ENCODE measurements at places on chromosomes 1 and 21. TPM values are rescaled to one million over a fixed set of nuclear protein-coding genes. Genes with fewer than 3 reads are reported as not detected.

Gene TLR5
- total RNA-seq: 0.06 TPM

Gene MORC3
- total RNA-seq: 37.3 TPM

Gene NR5A2
- total RNA-seq: 0.84 TPM

Gene NCMAP
- total RNA-seq: not detected

Gene HPCAL4
- total RNA-seq: 0.53 TPM

Gene GJC2
- 0.43 TPM for total RNA-seq

Gene PRR9
- total RNA-seq: not detected

Gene IFNAR1
- 30.1 TPM for total RNA-seq

Gene FMO5
- total RNA-seq: not detected

Gene RGS5
- 1.9 TPM for total RNA-seq

Gene OR2M2
- total RNA-seq: not detected

Gene BLZF1
- 20.4 TPM for total RNA-seq

Gene RNU5D-1
- not detected for total RNA-seq

Gene ANKRD34A
- total RNA-seq: 0.69 TPM

Gene TENT5C
- 0.91 TPM for total RNA-seq

Gene AMPD1
- not detected for total RNA-seq

Gene FCAMR
- total RNA-seq: not detected

Gene MEAF6
- total RNA-seq: 82.3 TPM

Gene TFB2M
- 22.8 TPM for total RNA-seq

Gene TCHH
- total RNA-seq: not detected

Gene CDCA8
- total RNA-seq: 58.5 TPM

Gene SLAMF1
- total RNA-seq: not detected

Gene CD1E
- 0.34 TPM for total RNA-seq

Gene CEP85
- 34.8 TPM for total RNA-seq

Gene MMEL1
- total RNA-seq: not detected

Gene ENAH
- 206 TPM for total RNA-seq

Gene RNU1-4
- total RNA-seq: under 0.01 TPM

Gene UQCRHL
- 8.6 TPM for total RNA-seq

Gene TMPRSS3
- not detected for total RNA-seq

Gene FCRL4
- total RNA-seq: not detected

Gene OR6N2
- total RNA-seq: not detected

Gene LCE3D
- total RNA-seq: not detected

Gene CHIT1
- total RNA-seq: 0.18 TPM

Gene AMY2B
- 0.26 TPM for total RNA-seq

Gene LCE3E
- not detected for total RNA-seq

Gene LCE1A
- total RNA-seq: not detected

Gene SH2D1B
- not detected for total RNA-seq

Gene LCE3C
- not detected for total RNA-seq

Gene GJB4
- not detected for total RNA-seq

Gene LCE2C
- not detected for total RNA-seq

Gene LCE1E
- total RNA-seq: not detected

Gene C1orf87
- not detected for total RNA-seq

Gene TNFRSF4
- 2.8 TPM for total RNA-seq

Gene ZNF593OS
- total RNA-seq: not detected

Gene HEYL
- 61.9 TPM for total RNA-seq

Gene ZYG11A
- 0.03 TPM for total RNA-seq

Data from SJCRH30 (cell line).